ENCODE measurements at places on chromosomes 6 and 20. TPM values are rescaled to one million over a fixed set of nuclear protein-coding genes. Genes with fewer than 3 reads are reported as not detected.

SUPT3H gene
- 2.8 TPM for total RNA-seq

INSM1 gene
- not detected for total RNA-seq

DNA sequence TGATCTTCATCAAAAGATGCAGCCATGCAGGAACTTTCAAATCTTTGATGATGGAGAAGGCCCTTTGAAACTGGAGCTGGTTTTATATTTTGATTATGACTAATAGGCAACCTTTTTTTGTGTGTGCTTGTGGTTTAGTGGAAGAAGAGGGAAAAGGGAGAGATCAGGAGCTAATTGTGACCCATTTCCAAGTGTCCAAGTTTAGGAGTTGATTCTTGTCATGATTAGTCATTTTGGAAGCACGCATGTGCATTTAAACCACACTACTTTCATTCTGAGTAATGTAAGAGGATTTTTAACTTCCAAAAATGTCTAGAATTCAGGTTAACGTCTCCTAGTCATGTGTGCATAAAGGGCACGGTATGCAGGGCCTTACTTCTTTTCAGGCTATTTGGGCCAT is 3.5 kb downstream of the FOXO3 start:
- DNase-seq: peak; percentile 73

DNA sequence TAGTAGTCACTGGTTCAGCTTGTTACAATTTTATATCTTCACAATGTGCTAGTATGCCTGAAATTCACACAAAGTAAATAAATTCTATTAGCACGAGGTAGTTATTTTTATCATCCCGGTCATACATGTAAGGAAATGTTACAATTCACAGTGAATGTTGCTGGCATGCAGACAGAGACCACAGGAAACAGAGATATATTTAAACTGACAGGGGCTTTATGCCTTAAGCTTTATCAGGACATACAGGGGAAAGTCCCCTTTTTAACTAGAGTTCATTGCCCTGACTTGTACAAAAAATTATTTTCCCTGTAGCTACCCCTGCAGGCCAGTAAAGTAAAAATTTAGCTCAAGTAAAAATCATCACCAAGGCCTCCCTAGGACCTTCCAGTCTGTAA is 712.0 kb upstream of the NRSN1 start:
- DNase-seq: no peak

DNA sequence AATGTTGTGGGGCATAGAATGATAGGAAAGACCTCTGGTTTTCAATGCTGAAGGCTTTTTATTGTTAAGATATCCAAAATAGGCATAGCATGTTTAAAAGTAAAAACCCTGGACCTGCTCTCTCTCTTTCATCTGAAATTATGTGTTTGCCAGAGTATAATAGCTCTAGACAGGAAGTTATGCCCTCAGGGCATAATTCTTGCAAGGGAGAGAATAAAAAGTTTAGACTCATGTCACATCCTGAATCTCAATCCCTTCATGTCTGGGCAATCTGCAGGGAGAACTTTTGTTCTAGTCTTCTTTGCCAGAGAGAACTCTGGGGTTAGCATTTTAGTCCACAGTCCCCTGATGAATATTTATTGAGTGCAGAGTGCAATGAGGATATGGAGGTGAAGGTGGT is 297.3 kb upstream of the FLRT3 start:
- DNase-seq: no peak

Data from lung microvascular endothelial cell (primary cell).